ENCODE measurements at places on chromosomes 1 and 21.

DNA sequence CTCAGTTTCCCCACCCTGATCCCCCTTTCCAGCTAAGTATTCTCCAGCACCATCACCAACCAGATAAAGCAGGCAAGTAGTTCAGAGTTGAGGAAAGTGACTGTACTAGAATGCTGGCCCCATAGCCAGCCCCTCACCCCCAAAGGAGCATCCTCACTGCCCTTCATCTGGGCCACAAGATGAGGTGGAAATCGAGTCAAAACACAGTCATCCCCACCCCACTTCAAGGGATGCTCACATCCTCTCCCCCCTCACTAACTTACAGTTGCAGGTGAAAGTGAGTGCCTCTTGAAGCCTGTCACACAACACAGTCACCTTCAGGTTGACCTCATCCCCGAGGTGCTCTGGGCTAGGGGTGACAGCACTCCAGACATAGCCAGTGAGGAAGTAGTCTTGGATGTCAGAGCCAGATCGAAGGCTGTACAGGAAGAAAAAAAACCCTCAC is 30.4 kb downstream of the PIK3C2B start:
- DNase-seq: no peak

DNA sequence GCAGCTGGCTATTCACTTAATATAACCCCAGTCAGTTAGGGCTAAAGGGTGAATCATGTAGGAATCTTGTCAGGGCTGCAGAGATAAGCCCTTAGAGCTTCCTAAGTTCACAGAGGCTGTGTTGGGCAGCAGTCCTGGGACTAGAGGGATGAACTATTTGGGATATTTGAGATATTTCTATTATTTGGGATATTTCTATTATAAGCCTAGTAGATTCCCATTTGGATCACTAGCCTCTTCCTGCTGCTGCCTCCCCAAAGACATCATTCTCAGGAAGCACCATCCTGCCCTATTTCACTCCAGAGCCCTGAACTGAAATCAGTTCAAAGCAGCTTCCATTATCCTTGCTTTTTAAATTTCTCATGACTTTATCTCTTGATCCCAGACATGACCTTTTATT is 501.3 kb downstream of the NUF2 start:
- no peak for DNase-seq

DNA sequence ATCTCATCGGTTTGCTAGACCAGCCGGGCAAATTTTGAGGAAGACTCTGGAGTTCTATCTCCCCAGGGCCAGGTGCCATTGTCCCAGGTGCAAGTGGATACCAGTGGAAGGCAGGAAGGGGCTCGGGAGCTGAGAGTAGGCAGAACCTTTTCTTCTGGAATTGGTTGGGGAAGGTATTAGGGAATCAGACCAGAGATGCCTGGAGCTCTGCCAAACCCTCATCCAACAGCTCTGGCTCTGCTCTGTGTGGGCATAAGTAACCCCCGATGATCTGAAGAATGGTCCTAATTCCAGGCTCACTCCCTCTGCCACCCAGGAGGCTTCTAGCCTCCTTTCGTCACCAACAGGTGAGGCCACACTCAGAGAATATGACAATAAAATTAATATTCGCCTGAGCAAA is 69.9 kb downstream of the PGBD5 start:
- no peak for DNase-seq

GRCh38 chr1:109653306-109653705 is 2.6 kb upstream of the GSTM4 start:
- no peak for DNase-seq

GRCh38 chr1:13784971-13785370 is 85.0 kb downstream of the PRDM2 start:
- no peak for DNase-seq

GRCh38 chr21:36889401-36889800 is 77.1 kb downstream of the HLCS start:
- DNase-seq: no peak

DNA sequence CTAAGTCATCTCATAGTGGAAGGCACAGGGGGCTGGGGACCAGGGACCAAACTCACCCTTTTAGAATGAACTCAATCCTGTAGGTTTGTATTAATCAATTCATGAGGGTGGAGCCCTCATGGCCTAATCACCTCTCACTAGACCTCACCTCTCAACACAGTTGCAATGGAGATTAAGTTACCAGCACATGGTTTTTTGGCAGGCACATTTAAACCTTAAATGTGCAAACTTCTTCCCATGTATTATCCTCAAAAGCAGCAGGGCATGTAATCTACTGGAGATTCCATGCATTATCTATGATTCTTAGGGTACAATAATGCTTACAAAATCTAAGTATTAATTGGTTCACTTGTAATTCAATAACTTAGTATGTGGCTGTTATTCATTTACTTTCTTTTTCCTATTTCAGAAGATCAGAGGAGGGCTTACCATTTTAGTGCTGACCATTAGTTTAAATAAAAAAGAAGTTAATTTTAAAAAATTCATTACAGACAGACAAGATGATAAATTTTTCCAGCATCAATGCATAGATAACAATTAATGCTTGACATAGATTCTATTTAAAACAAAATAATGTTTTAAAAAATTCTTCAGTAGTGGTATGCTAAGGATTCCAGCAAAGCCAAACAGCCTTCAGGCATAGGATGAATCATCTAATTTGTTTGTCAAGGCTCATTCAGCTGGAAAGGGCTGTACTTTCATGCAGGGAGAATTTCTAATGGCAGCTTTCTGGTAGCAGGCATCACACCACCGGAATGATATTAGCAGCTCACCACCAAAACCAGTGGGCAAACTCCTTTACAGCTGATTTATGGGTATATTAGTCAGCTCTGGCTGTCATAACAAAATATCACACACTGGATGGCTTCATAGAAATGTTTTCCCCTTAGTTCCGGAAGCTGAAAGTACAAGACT is 124.6 kb upstream of the ZNF648 start:
- no peak for DNase-seq

GRCh38 chr1:48530727-48531351 is 58.8 kb upstream of the SPATA6 start:
- peak; percentile 75 for DNase-seq

DNA sequence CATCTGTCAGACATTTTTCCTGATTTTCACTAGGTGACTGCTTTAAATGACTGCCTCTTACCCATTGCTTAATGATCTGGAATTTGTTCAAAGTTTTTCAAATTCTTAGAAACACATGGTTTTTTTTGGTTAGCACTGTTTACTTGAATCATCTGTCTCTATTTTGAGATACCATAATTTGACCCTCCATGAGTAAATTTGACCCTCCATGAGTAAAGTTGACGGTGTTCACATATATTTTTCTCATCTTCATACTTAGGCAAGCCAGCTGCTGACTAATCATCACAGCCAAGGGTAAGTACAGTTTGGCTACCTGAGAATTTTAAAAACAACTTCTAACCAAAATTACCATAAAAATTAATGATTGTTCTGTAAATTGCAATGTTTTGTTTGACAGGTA is 586.5 kb downstream of the PTBP2 start:
- DNase-seq: no peak

GRCh38 chr1:232127190-232127589 is 500.6 kb downstream of the DISC1 start:
- DNase-seq: no peak

- DNase-seq: no peak
Measured at GRCh38 chr1:50750021-50750619, 209.9 kb downstream of the FAF1 start.

DNA sequence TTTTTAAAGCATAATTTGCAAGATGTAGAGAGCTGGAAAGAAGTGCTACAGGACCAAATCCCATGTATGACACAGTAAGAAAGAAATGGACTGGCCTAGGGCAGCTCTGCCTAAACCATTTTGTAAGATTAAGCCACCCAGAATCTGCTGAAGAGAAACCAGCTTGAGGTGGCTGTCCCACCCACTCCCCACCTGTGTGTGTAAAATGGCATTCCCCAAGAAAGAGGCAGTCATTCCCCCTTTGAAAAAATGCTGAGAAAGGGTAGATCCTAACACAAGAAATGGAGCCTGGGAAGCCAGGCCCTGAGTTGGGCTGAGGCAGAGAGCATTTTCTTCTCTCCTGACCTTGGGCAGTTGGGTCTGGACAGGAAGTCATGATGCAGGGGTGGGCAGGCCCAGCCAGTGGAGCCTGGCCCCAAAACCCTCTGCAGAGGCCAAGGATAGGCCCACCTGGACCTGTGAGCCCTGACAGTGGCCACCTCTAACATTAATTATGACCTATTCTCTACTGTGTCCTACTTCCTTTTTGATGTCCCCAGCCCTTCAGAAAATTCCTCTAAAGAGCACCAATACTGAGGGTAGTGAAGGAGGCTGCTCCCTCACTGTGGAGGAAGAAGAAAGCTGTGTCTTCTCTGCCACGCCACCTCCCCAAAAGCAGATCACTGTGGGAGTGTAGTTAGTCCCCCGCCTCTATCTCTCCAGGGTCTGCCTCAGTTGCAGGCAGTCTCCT is 94.0 kb downstream of the EDEM3 start:
- no peak for DNase-seq

GRCh38 chr1:184033711-184034167 is 3.8 kb downstream of the COLGALT2 start:
- no peak for DNase-seq

DNA sequence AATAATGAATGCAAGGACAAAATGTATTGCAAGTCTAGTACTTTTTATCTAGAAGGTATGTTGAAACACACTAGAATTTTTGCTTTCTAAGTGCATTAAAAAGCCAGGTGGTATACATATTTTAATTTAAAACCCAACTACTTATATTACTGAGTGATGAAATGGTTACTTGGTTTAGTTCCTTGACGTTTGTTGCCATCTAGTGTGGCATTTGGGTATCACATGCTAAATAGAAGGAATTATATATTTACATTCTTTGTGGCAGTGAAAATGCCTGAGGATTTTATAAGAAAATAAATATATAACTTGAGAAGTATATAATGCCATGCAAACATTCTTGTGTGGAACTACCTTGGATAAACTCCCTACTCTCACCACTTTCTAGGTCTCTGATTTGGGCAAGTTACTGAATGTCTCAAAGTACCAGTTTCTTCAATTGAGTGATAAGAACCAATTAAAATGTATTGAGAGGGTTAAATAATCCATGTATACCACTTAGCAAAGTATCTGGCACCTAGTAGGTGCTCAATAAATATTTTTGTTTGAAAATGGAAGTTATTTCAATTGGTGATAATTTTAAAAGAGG is 69.6 kb downstream of the SDCCAG8 start:
- peak; percentile 18 for DNase-seq

DNA sequence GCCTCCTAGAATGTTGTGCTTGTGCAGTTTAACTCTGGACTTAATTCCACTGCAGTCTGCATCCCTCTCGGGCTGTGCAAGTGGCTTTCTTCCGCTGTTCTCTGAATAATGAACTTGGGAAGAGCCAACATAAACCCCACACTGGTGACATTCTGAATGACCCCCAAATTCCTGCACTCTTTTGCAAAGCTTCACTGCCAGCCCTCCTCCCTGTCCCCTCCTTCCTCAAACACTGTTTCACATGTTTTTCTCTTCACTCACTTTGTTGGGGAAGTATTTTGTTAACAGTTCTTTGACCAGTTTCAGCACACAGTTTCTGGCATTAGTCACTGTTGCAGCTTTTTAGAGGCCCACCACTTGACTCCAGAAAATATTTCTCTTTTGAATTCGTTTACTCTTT is 39.7 kb downstream of the GNG12 start:
- no peak for DNase-seq

GRCh38 chr1:69888657-69889056 is 316.7 kb downstream of the LRRC40 start:
- no peak for DNase-seq
